SJSA1 (cell line): ENCODE measurements at places on chromosomes 5 and 9. TPM values are rescaled to one million over a fixed set of nuclear protein-coding genes. Genes with fewer than 3 reads are reported as not detected.

PCDHGB7 gene
- 1.8 and 2.6 TPM in 2 replicates for total RNA-seq

AQP3 gene
- not detected in 2 replicates for total RNA-seq

CDC14B gene
- total RNA-seq = 22.2 and 33.8 TPM in 2 replicates

LTC4S gene
- 0.68 TPM in 1 of 2 replicates, not detected in the other for total RNA-seq

AMACR gene
- total RNA-seq = 3.6 and 5.9 TPM in 2 replicates

RORB gene
- total RNA-seq = not detected in 2 replicates

BRD9 gene
- total RNA-seq = 71.5 and 77.6 TPM in 2 replicates

SOHLH1 gene
- not detected in 2 replicates for total RNA-seq

FABP6 gene
- not detected in 2 replicates for total RNA-seq

ANKH gene
- total RNA-seq = 13.8 and 17.7 TPM in 2 replicates

BICD2 gene
- total RNA-seq = 60.1 and 67.4 TPM in 2 replicates

PCDHB6 gene
- 0.29 and 0.50 TPM in 2 replicates for total RNA-seq

GHR gene
- 0.05 and 0.66 TPM in 2 replicates for total RNA-seq

PCDH1 gene
- 0.53 TPM in 1 of 2 replicates, not detected in the other for total RNA-seq

BARX1 gene
- not detected in 2 replicates for total RNA-seq

BOD1 gene
- 112 and 128 TPM in 2 replicates for total RNA-seq

IFNA14 gene
- not detected in 2 replicates for total RNA-seq

PRSS3 gene
- total RNA-seq = not detected in 2 replicates

SCAMP1 gene
- 26.9 and 42.3 TPM in 2 replicates for total RNA-seq

PLPP7 gene
- total RNA-seq = 0.08 TPM in 1 of 2 replicates, not detected in the other

ZER1 gene
- 10.5 and 13.2 TPM in 2 replicates for total RNA-seq

ECSCR gene
- total RNA-seq = 0.53 and 1.2 TPM in 2 replicates

LHX2 gene
- 0.18 TPM in 1 of 2 replicates, not detected in the other for total RNA-seq

PDE6A gene
- 0.05 TPM in 1 of 2 replicates, not detected in the other for total RNA-seq

RBM22 gene
- total RNA-seq = 47.0 and 74.8 TPM in 2 replicates

STKLD1 gene
- 0.63 TPM in 1 of 2 replicates, not detected in the other for total RNA-seq

CA9 gene
- not detected in 2 replicates for total RNA-seq

CTSL gene
- total RNA-seq = 393 and 445 TPM in 2 replicates

GARNL3 gene
- total RNA-seq = 0.22 and 2.0 TPM in 2 replicates

SERF1A gene
- 1.6 and 5.9 TPM in 2 replicates for total RNA-seq

PLEKHG4B gene
- 0.03 and 0.34 TPM in 2 replicates for total RNA-seq

RPL7A gene
- total RNA-seq = 1,201 and 1,667 TPM in 2 replicates

CKMT2 gene
- not detected in 2 replicates for total RNA-seq

SLC6A7 gene
- not detected in 2 replicates for total RNA-seq

PDZD2 gene
- 0.16 TPM in 1 of 2 replicates, not detected in the other for total RNA-seq

ZFAND5 gene
- 47.4 and 90.3 TPM in 2 replicates for total RNA-seq

MARCHF6 gene
- 32.4 and 46.5 TPM in 2 replicates for total RNA-seq

KCNV2 gene
- total RNA-seq = not detected in 2 replicates

LMX1B gene
- not detected in 2 replicates for total RNA-seq

FBP2 gene
- total RNA-seq = not detected in 2 replicates

CARD6 gene
- 4.3 and 6.6 TPM in 2 replicates for total RNA-seq

MACIR gene
- 6.9 and 11.5 TPM in 2 replicates for total RNA-seq

ZNF354C gene
- total RNA-seq = not detected in 2 replicates

KLF4 gene
- 1.00 and 1.5 TPM in 2 replicates for total RNA-seq

TNC gene
- 35.7 and 37.6 TPM in 2 replicates for total RNA-seq

CD74 gene
- total RNA-seq = not detected in 2 replicates

CCL27 gene
- not detected in 2 replicates for total RNA-seq

EGFLAM gene
- total RNA-seq = 0.08 TPM in 1 of 2 replicates, not detected in the other

PTRH1 gene
- 10.4 and 17.5 TPM in 2 replicates for total RNA-seq

SLC36A2 gene
- total RNA-seq = not detected in 2 replicates

ZNF169 gene
- total RNA-seq = 0.09 and 1.4 TPM in 2 replicates

SUSD3 gene
- total RNA-seq = not detected in 2 replicates

TMEM171 gene
- total RNA-seq = 4.5 and 8.4 TPM in 2 replicates

NR4A3 gene
- total RNA-seq = 0.24 TPM in 1 of 2 replicates, not detected in the other

PCDHB12 gene
- total RNA-seq = 1.8 and 6.2 TPM in 2 replicates

ANXA6 gene
- total RNA-seq = 463 and 616 TPM in 2 replicates

PRLR gene
- total RNA-seq = 0.05 TPM in 1 of 2 replicates, not detected in the other

AMBP gene
- total RNA-seq = 0.37 and 0.53 TPM in 2 replicates

TMEM215 gene
- not detected in 2 replicates for total RNA-seq
